ENCODE measurements at places on chromosomes 6 and 20.

DNA sequence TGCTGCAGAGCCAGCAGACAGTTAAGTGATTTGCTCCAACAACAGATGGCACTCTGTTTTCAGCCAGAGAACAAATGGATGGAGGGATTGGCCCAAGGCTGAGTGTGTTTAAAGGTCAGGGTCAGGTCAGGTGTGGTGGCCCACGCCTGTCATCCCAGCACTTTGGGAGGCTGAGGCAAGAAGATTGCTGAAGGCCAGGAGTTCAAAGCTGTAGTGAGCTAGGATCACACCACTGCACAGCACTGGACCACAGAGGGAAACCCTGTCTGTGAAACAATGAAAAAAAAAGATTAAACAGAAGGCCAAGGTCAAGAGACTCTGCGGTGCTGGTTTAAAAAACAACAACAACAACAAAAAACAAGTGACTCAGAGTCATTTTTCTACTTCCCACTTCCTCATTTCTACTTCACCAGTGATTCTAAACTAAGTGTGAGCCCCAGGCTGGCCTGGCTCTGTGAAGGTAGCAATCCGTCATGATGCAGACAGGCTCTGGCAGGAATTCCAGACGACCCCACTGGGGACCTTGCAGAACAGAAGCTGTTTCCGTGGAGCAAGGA lies 42.5 kb upstream of the ARMC2 start:
- DNase-seq = no peak

DNA sequence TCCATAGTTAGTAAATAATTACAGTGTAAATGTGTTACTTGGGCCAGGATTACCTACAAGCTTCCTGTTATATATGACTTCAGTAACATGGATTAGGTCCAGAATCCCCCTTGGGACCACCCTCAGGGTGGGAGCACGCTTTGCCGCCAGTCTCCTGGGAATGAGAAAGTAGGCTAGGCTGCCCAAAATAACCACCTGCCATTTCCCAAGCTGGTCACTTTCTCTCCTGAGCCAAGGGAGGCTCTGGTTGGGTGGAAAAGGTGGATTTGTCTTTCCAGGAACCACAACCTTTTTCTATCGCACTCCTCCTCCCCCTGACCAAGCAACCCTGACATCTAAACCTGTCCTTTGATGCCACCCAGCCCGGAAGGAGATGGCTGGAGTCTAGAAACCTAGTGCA lies 9.6 kb upstream of the RIMS4 start:
- DNase-seq = no peak

GRCh38 chr6:44004625-44005506 lies 122.4 kb downstream of the MRPL14 start:
- DNase-seq = no peak

DNA sequence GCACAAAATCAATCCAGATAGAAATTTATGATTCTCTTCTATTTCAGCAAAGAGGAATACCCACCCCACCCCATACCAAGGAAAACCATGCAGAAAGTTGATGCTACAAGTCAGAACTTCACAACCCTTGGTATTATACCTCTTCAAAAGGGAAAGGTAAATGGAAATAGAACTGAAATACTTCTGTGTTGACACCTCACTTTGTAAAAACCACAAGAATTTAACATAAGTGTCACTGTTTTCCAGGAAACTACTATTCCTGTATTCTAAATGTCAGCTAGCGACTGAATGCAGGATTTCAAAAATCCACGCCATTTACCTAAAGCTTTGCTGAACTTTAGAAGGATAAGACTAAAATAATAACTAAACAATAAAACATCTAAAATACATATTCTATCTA lies 3.6 kb downstream of the CPNE1 start:
- no peak for DNase-seq

DNA sequence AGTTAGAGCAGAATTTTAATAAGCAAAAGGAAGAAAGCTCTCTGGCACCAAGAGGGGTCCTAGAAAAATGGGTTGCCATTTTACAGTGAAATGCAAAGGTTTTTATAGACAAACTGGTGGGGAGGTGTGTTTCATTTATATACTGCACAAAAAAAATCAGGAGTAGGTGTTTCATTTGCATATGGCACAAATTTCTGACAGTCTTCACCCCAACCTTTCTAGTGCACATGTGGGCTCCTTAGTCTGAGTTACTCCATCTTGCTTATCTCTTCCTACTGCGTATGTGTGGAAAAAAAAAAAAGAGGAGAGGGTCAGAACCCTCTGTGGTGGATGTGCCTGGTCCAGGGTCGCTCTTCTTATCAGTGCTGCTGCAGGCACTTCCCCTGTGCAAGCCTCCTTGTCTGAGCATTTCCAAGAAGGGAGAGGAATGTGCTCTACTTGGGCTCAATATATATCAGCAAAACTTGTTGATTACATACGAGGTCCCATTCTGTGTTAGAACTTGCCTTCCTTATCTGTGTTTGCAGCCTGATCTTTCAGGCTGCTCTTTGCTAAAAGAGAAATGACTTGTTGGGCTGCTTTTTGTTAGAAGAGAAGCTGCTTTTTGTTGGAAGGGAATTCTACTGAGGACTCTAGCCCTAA lies 59.0 kb upstream of the MRAP2 start:
- no peak for DNase-seq

DNA sequence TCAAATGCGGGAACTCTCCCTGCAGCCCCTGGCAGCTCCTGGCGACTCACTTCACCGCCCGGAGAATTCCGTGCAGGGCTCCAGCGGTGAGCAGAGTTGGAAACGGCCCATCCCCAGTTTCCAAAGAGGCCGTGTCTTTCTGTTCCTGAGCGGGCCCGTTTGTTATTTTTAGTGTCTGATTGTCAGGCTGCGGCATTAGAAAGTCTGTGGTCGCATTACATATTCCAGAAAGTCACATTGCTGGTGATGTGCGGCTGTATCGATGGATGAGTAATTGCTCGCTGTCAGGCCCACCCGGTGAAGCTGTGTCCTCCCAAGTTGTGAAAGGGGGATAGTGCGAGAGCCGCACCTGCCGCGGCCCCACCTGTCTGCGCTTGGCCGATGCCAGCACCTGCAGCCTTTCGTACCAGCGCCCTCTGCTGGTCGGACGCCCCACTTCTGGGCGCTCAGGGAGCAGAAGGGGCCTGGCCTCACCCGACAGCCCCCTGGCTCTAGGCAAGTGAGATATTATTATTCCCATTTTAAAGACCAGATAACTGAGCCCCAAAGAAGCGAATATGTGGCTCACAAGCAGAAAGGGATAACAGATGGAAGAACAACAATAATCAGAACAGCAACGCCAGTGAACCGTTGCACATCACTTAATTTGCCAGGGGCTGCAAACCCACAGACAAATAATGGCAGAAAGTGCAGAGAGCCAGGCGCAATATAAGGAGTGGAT lies 244.9 kb downstream of the TSHZ2 start:
- peak; percentile 86 for DNase-seq

DNA sequence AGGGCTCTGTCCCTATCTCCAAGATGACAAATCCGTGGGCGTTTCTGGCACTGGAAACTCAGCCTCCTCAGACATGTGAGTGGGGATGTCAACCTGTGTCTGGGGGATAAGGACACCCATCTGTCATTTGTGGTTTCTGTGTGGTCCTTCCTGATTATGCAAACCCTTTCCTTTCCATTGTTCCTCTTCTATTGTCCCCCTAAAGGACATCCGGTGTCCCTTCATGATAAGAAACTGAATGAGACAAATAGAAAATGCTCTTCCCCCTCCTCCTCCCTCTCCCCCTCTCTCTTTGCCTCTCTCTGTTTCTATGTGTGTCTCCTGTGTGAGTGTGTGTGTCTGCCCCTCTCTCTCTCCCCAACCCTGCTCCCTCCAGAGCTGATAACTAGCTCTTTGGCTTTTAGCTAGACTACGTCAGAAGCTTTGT lies 11.5 kb upstream of the GLP1R start:
- no peak for DNase-seq

All from cardiac septum (tissue), 1 donor.